GM12864 (cell line): ENCODE measurements at places on chromosomes 2 and 18.

- DNase-seq, result no peak
Measured at GRCh38 chr2:98269830-98270229, 76.4 kb upstream of the CNGA3 start.

GRCh38 chr18:5142859-5143258, 54.2 kb downstream of the AKAIN1 start:
- DNase-seq, result no peak

DNA sequence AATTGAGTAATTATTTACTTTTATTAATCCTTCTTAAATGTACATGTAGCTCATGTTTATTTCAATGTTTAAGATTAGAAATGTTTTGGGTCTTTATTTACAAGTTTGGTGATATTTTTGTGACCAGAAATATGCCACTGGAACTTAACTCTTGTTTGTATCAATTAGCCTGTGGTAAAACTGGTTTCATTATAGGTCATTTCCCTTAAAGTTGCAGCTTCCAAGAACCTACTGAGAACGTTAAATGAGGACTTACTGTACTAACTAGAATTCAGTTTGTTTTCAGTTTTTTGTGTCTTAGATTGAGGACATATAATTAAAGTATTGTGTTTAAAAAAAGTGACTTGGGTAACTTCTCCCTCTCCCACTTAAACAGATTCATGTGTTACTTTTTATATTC, 4.3 kb downstream of the TYW5 start:
- no peak for DNase-seq

GRCh38 chr2:45808294-45808800, 156.9 kb downstream of the PRKCE start:
- DNase-seq, result no peak

DNA sequence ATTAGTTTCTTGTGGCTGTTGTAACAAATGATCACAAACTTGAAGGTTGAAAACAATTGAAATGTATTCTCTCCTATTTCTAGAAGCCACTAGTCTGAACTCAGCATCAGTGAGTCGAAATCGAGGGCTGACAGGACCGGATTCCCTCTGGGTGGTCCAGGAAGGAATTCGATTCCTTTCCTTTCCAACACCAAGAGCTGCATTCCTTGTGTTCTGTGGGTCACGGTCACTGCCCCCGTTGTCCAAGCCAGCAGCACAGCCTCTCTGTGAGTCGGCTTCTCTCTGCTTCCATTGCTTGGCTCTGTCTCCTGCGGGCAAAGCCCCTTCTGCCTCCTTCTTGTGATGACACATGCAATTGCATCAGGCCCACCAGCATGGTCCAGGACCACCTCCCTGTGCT, 67.3 kb downstream of the SMIM21 start:
- DNase-seq, result no peak
